ENCODE measurements at places on chromosomes 3 and 15.

GRCh38 chr15:57440167-57440566 is 63.9 kb downstream of the CGNL1 start:
- DNase-seq: no peak

DNA sequence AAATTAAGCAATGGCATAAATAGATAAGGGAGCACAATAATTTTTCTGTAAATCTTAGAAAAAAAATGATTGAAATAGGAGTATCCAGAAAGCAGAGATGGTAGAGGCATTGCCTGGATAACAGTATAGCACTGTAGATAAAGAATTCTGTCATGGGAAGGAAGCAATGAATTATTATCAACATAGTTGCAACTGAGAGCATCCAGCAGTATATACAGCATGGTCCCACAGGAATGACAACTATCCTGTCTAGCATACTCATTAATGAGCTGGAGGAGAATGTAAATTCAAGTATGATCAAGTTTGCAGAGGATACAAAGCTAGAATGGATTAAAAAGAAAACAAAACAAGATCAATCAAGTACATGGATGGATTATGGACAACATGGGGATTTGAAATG is 90.8 kb downstream of the DPH6 start:
- DNase-seq: no peak

- DNase-seq: no peak
These were observed 187.1 kb upstream of the THBS1 start for GRCh38 chr15:39393575-39394335.

GRCh38 chr3:173711619-173712018 is 314.1 kb downstream of the NLGN1 start:
- no peak for DNase-seq

GRCh38 chr3:186571644-186572013 is 1.1 kb downstream of the DNAJB11 start:
- no peak for DNase-seq

GRCh38 chr15:56792211-56792610 is 58.9 kb upstream of the ZNF280D start:
- DNase-seq: no peak

- no peak for DNase-seq
These were observed 230.6 kb downstream of the ZMAT3 start for GRCh38 chr3:178841011-178841410.

- no peak for DNase-seq
These were observed 169.6 kb downstream of the CFAP20DC start for GRCh38 chr3:58880182-58880581.
